ENCODE measurements at places on chromosomes 13 and 19.

GRCh38 chr19:31546205-31546960, 197.1 kb upstream of the TSHZ3 start:
- DNase-seq = no peak

DNA sequence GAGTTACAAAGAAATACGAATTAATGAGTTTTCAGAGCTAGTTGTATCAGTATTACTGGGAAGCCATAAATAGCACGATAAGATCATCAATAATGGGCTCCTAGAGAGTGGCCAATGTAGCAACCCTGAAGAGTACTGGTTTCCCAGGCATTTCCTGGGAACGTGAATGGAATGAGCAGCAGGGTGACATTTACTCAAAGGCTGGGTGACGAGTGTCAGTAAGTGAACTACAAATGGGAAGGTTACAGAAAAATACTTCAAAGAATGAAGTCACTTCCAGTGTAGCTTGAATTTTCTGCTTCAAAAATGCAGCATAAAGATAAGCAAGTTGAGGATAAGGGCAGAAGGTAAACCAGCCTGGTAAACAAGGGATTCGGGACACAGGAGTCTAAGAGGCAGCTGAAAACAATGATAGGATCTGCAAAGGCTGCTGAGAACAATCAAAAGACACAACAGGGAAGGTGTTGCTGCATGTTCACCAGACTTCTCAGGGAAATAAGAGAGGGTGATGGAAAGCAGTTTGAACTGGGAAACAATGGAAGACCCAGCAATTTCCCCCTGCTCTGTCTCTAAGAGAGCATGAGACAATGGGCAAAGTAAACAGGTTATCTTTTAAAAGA, 48.6 kb upstream of the POSTN start:
- DNase-seq = no peak

- no peak for DNase-seq
Measured at GRCh38 chr13:52924289-52925148, 76.1 kb upstream of the PCDH8 start.

DNA sequence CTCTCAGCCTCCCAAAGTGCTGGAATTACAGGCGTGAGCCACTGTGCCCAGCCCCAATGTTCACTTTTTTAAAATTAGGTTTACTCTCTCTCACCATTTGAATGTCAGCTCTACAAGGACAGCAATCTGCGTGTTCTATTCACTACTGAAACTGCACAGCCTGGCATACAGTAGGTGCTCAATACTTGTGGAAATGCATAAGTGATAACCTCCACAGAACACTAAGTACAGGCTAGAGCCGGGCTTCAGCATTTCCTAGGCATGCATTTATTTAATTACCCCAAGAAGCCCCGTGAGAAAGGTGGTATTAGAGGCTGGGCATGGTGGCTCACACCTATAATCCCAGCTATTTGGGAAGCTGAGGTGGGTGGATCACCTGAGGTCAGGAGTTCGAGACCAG, 33.1 kb upstream of the TNFAIP8L1 start:
- no peak for DNase-seq

GRCh38 chr13:25588336-25589060, 216.7 kb downstream of the ATP8A2 start:
- no peak for DNase-seq

- peak; percentile 7 for DNase-seq
Measured at GRCh38 chr19:39671739-39672363, 16.1 kb downstream of the LGALS16 start.

DNA sequence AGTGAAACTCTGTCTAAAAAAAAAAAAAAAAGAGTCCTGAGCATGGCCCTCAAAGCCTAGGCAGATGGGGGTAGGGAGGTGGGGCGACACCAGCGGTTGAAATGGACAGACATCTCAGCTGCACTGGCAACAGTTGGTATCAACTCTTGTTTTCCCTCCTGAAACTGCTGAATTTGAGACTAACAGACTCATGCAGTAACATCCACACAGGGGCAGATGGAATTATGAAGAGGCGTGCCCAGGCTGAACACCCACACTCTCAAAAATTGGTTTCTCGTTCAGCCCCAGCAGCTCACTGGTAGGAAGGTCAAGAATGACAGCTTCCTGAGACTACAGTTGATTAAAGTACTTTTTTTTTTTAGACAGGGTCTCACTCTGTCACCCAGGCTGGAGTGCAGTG, 24.1 kb downstream of the PBX4 start:
- no peak for DNase-seq

Data from T-helper 9 cell (primary cell).